Sigmoid colon (tissue), 7 donors: ENCODE measurements at places on chromosomes 13 and 19. TPM values are rescaled to one million over a fixed set of nuclear protein-coding genes. Genes with fewer than 3 reads are reported as not detected.

- DNase-seq = no peak
Observed at GRCh38 chr13:41582027-41582463, 124.7 kb downstream of the RGCC start.

GRCh38 chr13:25210842-25211569 lies 38.9 kb upstream of the AMER2 start:
- no peak for DNase-seq

GRCh38 chr19:16249826-16250404 lies 52.2 kb downstream of the AP1M1 start:
- DNase-seq = no peak

Gene GZMM
- total RNA-seq = not detected

GRCh38 chr13:44837250-44837649 lies 152.0 kb downstream of the NUFIP1 start:
- DNase-seq = no peak

Gene LILRB5
- 11.4 TPM for total RNA-seq

Gene NLRP4
- total RNA-seq = not detected

Gene PSG3
- total RNA-seq = not detected

Gene MED4
- total RNA-seq = 63.5 TPM

DNA sequence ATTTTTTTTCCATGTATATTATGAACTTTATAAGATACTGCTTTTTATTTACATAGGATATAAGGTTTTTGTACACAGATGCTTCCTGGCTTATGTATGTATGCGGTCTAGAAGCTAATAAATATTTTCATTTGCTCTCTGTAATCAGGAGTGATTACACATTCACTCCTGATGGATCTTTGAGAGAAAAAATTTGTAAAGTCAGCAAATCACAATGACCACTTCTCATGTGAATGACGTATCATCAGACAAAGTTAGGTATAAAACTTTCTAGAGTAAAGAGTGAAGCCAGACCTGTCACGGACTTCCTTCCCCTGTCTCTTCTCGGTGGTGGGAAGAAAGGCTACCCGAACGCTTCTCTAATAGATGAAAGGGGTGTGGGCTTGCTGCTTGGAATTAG lies 31.1 kb downstream of the DPY19L3 start:
- no peak for DNase-seq

Gene CD70
- 0.36 TPM for total RNA-seq
